ENCODE measurements at places on chromosomes 11 and 22.

DNA sequence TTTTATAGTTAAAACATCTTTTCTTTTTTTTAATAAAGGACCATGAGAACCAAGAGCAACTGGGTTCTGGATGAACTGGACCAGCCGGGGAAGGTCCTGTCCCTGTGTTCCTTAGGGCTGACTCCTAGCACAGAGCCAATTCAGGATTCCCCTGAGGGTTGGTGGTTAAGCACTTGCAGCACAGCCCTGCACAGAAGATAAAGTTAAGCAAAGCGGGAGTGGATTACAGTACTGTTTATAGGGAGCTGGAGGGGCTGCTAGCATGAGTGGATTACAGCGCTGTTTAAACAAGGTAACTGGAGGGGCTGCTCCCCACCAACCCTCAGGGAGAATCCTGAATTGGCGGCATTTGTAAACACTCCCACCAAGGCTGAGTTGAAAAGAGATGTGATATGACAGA, 90.6 kb downstream of the CELSR1 start:
- no peak for DNase-seq

DNA sequence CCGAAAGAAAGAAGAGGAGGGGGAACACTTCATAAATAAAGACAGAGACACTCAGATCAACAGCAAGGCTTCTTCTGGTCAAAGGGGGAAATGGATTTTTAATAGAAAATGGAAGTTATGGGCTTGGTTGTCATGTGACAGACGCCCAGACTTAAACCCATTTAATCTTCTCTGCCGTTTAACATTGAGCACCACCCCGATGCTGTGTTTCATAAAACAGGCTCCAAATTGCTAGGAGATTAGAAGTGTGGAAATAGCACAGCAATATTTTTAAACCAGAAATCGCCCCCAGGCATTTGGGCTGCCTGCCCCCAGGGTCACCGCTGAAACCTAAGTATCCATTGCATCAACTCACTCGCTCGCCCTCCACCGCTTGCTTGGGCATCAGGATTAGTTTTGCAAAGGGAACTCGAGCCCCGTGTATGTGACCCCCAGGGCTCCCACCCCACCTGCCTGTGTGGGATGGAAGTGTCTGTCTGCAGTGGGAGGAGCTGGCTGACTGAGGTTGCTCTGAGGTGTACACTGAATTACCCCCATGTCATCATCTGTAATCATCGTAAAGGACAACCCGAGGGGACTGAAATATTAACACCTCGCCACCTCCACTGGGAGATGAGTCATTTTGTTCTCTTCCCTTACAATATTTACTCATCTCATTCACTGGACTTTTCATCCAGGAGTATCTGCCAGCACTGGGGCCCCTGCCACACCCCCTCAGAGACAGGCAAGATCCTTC, 10.7 kb downstream of the DSCAML1 start:
- DNase-seq: no peak

- no peak for DNase-seq
Measured at GRCh38 chr11:100512475-100512874, 174.6 kb upstream of the ARHGAP42 start.

DNA sequence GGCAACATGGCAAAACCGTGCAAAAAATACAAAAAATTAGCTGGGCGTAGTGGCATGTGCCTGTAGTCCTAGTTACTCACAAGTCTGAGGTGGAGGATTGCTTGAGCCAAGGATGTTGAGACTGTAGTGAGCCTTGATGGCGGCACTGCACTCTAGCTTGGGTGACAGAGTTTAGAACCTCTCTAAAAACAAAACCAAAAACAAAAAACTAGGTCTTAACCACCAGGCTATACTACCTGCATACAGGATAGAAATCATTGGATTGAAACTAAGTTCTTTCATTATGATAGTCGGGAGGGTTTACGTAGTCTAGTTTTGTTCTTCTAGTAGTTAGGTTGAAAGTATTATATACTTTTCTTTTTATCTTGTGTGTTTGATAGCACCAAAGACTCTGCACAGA, 5.8 kb downstream of the RNF214 start:
- DNase-seq: no peak

DNA sequence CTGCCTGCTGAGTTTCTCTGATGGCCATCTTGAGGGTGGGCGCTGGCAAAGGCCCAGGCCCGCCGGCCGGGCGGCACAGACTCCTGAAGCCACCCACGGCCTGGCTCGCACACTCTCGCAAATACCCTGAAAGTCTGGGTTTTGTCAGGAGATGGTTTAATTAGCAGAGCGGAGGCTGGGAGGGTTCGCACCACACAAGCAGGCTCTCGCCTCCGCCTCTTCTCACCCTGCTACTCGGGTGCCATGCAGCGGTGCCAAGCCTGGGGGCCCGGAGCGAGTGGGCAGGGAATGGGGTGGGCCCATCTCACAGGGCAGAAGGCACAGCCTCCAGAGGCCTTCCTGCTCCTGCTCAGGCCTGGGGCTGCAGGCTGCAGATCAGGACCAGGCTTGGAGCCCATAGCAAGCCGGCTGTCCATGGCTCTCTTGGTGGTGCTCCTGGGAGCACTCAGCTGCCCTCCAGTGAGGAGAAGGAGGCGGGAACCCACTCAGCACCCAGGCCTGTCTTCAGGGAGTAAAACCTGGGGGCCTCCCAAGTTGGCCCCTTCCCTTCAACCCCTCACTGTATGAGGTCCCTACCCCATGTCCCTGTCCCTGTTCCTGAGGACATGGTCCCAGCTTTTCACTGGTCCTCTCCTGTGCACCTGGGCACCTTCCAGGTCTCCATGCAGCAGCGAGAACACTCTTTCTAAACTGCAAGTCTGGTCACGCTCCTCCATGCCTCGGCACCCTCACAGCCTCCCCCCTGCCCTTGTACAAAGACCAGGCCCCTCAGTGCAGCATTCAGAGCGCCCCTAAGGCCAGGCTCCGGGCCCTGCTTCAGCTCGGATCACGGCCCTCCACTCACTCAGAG, 62.0 kb downstream of the FLRT1 start:
- DNase-seq: no peak

DNA sequence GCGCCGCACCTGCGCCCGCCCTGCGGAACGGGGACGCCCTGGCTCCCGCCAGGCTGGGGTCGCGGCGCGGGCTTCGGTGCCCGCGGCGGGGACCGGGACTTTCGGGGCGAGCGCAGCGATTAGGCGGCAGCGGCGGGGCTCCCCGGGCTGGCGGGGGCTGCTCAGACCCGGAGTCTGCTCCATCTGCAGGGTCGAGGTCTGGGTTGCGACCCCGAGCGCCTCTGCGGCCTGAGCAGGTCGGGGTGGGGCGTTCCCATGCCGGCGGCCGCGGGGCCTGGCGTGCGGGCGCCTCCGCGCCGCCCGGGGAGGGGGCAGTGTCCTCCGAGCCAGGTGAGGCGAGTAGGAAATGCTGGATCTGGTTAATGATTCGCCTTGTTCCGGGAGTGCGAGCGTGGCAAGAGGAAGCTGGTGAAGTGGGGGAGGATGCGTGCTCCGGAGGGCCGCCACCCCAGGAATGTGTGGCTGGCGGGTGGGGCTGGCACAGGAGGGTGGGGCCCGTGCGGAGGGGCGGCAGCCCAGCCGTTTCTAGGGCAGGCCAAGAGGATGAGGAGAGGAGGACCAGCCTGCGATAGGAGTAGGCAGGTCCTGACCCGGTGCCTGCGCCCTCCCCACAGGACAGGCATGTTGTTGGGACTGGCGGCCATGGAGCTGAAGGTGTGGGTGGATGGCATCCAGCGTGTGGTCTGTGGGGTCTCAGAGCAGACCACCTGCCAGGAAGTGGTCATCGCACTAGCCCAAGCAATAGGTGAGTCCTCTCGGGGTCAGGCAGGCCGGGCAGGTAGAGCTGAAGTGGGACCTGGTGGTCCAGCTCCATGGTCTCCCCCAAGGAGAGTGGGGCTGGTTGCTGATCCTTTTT, 606 bp downstream of the RASSF7 start:
- no peak for DNase-seq

- DNase-seq: no peak
Measured at GRCh38 chr22:47927648-47928210, 1165.3 kb downstream of the TBC1D22A start.

- DNase-seq: no peak
Measured at GRCh38 chr11:97963528-97964331, 1057.0 kb upstream of the CNTN5 start.

DNA sequence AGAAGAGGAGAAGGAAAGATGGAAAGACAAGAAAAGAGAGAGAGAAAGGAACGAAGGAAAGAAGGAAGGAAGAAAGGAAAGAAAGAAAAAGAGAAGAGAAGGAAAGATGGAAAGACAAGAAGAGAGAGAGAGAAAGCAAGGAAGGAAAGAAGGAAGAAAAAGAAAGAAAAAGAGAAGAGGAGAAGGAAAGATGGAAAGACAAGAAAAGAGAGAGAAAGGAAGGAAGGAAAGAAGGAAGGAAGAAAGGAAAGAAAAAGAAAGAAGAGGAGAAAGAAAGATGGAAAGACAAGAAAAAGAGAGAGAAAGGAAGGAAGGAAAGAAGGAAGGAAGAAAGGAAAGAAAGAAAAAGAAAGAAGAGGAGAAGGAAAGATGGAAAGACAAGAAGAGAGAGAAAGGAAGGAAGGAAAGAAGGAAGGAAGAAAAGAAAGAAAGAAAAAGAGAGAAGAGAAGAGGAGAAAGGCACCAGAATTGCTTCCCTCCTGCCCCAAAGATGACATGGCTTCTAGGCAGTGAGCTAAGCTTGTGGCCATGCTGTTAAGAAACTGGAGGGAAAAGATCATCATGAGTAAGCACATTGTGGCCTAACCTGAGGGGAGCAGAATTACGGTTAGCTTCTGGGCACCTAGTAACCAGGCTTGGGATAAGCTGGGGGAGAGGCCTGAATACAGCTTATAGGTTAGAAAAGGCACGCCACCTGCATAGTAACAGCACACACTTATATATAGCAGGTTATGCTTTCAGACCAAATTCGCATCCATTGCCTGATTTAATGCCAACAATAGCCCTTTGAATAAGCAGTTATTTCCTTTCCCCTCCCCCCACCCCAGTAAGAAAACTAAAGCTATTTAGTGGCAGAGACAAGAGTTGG, 2.3 kb upstream of the ST3GAL4 start:
- DNase-seq: no peak

GRCh38 chr11:68259122-68259959, 12.4 kb downstream of the C11orf24 start:
- no peak for DNase-seq
